ENCODE measurements at places on chromosomes 7 and 10.
A peak's percentile ranks its signal among the peaks of the same experiment; 100 is the strongest.

GRCh38 chr7:109462171-109462570, 892.5 kb downstream of the DNAJB9 start:
- no peak for DNase-seq

DNA sequence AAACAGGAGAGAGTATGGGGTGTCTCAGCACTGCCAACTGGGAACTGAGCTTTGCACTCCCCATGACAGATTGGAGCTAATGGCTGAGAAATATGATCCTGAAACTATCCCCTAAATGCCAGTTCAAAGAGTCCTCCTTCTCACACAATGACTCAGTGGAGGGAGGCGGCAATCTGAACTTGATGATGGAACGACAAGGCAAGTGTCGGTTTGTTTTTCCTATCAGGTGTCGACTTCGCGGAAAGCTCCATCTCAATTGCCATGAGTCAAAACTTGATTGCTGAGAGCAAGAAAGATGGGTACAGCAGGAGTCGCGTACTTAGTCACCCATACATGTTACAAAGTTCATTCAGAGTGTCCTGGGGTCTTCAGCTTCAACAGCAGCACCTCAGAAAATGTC, 52.5 kb downstream of the NPY start:
- DNase-seq = no peak

GRCh38 chr7:111911166-111911961, 294.8 kb downstream of the DOCK4 start:
- DNase-seq = no peak

DNA sequence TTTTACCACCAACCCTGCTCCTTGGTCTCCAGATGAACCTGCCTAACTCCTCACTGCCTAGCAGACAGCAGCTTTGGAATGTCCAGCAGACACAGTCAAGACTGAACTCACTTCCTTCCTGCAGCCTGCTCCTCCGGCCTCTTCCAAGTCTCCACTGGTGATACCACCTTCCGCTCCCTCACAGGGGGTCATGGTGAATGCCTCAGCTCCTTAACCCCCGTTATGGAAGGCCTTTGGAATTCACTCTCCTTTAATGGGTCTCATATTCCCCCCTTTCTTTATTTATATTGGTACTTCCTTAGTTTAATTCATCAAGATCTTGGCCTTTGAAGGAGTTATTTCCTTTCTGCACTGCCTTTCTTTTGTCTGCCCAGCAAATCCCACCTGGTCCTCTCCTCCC, 44.9 kb upstream of the ZNF32 start:
- DNase-seq = no peak

GRCh38 chr7:47211519-47211973, 370.4 kb downstream of the TNS3 start:
- no peak for DNase-seq

DNA sequence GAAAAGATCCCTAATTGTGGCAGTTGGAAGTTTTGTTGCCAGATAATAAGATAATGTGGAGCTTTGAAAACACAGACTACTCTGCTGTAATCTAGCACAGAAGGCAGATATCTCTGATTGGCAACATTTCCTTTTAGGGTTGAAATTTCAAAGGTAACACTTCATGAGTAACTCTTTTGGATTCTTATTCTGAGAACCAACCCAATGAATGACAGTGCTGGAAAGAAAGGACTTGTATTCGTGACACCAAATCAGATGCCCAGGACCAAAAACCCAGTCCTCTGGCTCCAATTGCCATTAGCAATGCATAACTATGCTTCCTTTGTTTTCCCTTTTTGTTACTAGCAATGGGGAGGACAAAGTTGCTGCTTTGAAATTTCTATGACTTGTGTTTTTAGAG, 41.0 kb upstream of the ELMO1 start:
- no peak for DNase-seq

GRCh38 chr7:148545932-148546331, 44.6 kb upstream of the C7orf33 start:
- DNase-seq = no peak

- no peak for DNase-seq
Observed at GRCh38 chr10:82932451-82932850, 1057.5 kb downstream of the NRG3 start.

GRCh38 chr7:35823440-35823839, 22.6 kb downstream of the SEPTIN7 start:
- DNase-seq = no peak

DNA sequence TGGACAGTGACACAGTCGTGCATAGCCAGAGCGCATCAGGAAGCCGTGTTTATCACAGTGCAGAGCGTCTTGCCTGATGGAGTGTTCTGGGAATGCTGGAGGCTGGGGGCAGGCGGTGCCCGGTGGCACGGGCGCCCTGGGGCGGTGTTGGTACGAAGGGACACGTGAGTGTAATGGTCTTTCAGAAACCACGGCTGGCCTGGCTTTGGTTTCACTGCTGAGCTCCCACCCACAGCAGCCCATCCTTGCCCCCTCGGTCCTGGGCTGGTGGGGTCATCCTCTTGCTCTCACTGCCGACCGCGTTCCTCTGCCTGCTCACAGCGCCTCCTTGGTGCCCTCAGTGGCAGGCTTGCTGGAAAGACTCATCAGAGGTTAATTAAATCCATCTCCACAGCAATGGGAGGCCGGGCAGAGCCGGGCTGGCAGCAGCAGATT, 50.6 kb downstream of the NKX6-2 start:
- DNase-seq = no peak

- no peak for DNase-seq
Observed at GRCh38 chr10:30371954-30372353, 22.9 kb upstream of the MTPAP start.

DNA sequence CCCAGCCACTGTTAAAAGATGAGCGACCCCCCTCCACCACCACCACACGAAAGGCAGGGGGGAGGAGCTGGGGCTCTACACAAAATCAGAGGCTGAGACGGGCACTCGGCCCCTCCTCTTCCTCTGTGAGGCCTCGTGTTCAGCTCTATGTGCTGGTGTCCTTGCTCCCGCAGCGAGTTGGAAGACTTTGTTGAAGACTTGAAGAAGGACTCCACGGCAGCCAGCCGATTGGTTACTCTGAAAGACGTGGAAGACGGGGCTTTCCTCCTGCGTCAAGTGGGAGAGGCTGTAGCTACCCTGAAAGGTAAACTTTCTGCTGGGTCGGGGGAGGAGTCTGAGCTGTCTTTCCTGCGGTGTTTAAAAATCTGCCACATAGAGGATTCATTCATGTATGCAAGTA, 203.7 kb downstream of the ARHGAP21 start:
- DNase-seq = no peak

DNA sequence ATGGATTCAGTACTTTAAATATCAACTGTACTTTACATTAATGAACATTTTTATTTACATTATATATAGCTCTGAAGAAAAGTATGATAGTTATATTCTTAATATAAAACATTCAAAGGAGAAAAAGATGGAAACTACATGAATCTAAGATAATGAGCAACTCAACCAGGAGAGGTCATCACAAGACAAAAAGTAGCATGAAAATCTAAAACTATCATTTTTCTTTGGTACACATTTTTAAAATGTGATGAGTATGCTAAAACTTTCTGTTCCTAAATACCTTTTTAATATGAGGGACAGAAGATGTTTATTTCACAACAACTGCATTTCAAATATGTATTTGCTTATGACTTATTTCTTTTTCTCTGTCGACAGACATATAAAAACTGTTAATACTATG, 2.4 kb downstream of the CNTNAP2 start:
- no peak for DNase-seq

GRCh38 chr10:31940839-31941653, 12.4 kb upstream of the ARHGAP12 start:
- DNase-seq = peak; percentile 13

- DNase-seq = peak; percentile 90
Observed at GRCh38 chr7:108503112-108504026, 22.6 kb downstream of the PNPLA8 start.

GRCh38 chr7:139332697-139333359, 8.3 kb upstream of the FMC1 start:
- no peak for DNase-seq

GRCh38 chr7:159060440-159060839, 84.2 kb downstream of the VIPR2 start:
- DNase-seq = no peak

DNA sequence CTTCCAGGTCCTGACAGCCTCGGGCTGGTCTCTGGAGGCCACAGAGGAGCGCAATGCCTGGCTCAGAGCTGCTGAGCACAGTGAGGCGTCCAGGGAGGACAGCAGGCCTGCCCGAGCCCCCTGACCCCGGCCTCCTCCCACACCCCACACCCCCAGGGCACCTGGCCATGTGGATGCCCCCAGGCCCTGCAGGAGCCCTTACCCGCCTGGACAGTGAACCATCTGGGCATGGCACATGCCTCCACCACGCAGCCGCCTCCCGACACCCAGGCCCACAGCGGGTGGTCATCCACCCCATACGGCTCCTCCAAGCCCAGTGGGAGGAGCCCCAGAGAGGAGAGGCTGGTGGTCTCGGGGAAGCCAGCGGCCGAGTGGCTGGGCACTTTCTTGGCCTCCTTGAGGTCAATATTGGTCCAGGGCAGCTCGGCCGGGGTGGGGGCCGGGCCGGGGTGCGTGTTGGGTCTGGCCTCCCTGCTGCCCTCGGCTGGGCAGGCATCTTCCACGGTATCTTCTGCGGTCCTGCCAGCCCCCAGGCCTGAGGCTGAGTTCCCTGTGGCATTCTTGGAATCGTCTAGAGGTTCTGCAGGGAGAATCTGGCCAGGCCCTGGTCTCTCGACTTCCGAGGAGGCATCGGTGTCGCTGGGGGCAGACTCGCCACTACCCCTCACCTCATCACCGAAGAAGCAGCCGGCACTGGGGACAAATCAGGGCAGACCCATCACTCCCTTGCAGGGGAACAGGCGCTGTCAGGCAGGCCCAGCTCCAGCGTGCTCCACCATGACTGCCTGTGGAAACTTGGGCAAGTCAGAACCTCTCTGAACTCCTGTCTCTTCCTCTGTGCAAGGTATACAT, 18.6 kb downstream of the TECPR1 start:
- no peak for DNase-seq

DNA sequence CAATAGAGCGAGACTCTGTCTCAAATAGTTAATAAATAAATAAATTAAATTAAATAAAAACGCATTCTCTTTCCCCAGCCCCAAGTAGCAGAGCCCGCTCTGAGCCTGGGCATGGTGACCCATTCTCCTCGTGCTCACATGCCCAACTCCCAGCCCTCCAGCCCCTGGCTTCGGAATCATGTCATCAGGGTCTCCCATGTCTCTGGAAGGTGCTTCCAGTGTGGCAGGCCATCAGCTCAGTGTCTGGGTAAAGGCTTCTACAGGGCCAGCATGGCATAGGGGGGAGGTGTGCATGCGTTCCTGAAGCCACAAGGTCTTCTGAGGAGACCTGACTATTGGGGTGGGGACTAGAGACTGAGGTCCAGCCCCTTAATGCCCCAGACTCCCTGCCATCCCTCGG, 72.8 kb downstream of the ALOX5 start:
- DNase-seq = no peak
